ENCODE measurements at places on chromosomes 5 and 9. TPM values are rescaled to one million over a fixed set of nuclear protein-coding genes. Genes with fewer than 3 reads are reported as not detected.

SPINK4 gene
- total RNA-seq = not detected

- no peak for DNase-seq
These were observed 128.1 kb upstream of the OTULINL start for GRCh38 chr5:14453481-14453880.

- DNase-seq = no peak
These were observed 6.7 kb downstream of the DBH start for GRCh38 chr9:133642708-133643361.

- no peak for DNase-seq
These were observed 76.3 kb downstream of the HSPA4 start for GRCh38 chr5:133128066-133128465.

- DNase-seq = no peak
These were observed 376.0 kb upstream of the IRX2 start for GRCh38 chr5:3127423-3127911.

- no peak for DNase-seq
These were observed 4.2 kb downstream of the SKP2 start for GRCh38 chr5:36156121-36156601.

DNA sequence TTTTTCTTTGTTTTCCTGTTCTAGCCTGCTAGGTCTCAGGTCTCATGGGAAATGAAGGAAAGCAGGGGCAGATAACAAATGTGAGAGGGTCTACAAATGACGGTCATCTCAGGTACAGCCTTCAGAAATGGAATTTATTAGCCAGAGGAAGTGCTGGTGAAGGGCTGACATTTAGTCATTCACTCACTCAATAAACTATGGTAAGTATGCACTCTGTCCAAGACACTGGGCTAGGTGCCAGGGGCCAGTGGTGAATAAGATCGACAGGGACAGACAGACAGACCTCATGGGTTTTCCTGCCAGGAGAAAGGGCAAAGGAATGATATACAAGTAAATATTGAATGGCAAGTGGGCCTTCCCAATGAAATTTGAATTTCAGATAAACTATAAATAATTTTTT is 6.3 kb downstream of the PDE6A start:
- peak; percentile 88 for DNase-seq

DNA sequence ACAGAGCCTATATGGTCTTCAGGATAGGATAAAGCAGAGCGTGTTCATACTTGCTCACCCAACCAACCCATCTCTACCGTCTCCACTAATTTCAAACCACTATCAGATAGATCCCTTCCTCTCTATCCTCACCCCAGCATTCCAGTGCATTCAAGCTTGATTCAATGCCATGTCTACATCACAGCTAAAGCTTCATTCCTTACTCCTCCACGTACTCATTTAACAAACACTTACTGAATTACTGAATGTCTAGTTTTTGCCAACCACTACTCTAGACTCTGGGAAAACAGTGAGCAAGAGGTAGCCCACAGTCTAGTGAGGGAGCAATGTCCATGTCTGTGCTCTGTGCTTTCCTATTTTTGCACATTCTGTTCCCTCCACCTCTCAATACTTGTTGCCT is 163.5 kb upstream of the MSX2 start:
- no peak for DNase-seq

GRM6 gene
- total RNA-seq = not detected

GRCh38 chr9:115210699-115211098 is 92.7 kb upstream of the TNC start:
- DNase-seq = no peak

PCDHAC2 gene
- 1.00 TPM for total RNA-seq

DNA sequence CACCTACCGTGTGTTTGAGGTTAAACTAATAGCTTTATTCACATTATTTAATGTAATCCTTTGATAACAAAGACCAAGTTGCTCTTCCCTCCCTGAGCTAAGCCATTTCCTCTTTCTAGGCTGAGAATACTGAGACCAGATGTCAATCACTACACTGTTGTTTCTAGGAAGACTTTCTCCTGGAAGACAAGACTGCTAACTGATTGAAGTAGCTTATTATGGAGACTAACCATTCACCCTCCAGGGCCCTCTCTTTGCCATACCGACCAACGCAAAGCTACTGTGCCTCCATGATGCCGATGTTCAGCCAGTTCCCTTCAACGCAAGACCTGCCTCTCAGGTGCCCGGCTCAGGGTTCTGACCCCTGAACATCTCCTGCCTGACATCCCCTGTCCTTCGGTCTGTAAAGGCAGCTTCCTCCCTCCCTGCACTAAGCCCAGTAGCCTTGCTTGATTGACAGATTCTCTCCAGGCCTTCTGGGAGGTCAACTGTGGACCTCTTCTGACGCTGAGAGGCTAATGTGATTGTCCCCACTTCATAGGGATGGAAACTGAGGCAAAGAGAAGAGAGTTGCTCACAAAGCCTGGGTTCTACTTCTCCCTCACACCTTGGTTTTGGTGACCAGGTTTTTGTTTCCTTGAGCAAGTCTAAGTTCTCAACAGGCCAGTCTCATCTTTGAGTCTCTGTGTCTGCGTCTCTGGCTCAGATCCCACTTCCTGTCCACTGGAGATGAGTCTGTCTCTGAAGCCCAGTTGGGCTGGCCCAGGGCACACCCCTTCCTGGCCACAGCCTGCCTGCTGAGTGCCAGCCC is 259.7 kb upstream of the IRX2 start:
- no peak for DNase-seq

DNA sequence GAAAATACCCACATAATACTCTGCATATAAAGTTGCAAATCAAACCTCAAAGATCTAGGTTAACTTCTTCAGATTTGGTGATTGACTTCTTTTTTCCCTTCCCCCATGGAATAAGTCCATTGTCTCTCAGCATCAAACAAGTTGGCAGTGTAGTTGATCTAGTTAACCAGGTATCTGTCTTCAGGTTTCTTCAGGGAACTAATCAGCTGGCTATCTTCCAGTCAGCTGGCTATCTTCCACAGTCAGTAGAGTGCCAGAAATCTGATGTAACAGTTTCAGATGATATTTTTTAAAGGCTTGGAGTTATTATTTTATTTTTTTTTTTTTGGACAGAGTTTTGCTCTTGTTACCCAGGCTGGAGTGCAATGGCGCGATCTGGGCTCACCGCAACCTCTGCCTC is 16.8 kb downstream of the TNFSF15 start:
- no peak for DNase-seq

GMCL2 gene
- total RNA-seq = not detected

All from endothelial cell of umbilical vein (primary cell).